ENCODE measurements at places on chromosomes 12 and 14. TPM values are rescaled to one million over a fixed set of nuclear protein-coding genes. Genes with fewer than 3 reads are reported as not detected.

Gene GPD1
- total RNA-seq = 15.1 TPM

- DNase-seq = no peak
- no peaks in the 10 kb centered on the region for H3K4me1 ChIP-seq
- no peak overlapping the region for H3K27ac ChIP-seq
- H3K4me3 ChIP-seq = no peak overlapping the region
- no peaks in the 10 kb centered on the region for H3K27me3 ChIP-seq
Measured at GRCh38 chr14:102016420-102017090, 52.2 kb downstream of the DYNC1H1 start.

DNA sequence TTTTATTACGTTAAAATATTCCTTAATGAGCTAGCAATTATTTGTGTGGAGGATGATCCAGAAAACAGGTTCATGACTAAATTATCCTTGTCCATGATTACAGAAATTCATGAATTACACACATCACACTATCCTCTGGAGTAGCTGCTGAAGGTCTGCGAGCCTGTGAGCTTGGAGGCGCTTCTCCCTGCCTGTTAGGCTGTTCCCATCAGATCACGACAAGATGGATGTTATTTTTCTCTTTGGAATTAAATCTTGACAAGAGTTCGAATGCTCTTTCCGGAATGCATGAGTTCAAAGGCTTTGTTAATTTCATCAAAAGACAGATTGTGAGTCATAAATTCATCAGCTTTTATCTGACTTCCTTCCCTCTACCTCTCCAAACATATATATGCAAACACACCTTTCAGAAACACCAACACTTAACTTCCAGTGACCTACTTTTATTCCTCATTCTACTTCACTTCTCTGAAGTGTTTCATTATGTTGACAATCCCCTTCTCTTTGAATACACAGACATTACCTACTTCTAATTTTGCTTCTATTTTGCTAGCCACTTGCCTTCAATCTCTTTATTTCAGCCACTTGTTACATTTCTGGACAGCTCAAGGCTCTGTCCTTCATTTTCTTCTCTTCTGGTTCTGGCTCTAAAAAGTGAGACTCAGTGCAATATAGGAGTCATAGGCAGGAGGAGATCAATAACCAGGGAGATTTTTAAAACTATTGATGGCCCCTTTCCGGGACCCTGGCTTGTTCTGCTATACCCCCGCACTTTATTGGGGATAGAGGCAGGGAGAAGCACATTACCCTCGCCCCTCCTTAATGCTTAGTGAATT, 274.6 kb downstream of the BTG1 start:
- DNase-seq = no peak
- H3K4me3 ChIP-seq = no peak overlapping the region
- no peaks in the 10 kb centered on the region for H3K27me3 ChIP-seq

GRCh38 chr12:18313306-18313705, 52.0 kb downstream of the PIK3C2G start:
- H3K4me3 ChIP-seq = no peak overlapping the region
- H3K27me3 ChIP-seq = no peaks in the 10 kb centered on the region
- peak; percentile 67 for DNase-seq
- no peaks in the 10 kb centered on the region for H3K36me3 ChIP-seq
- no peak overlapping the region for H3K27ac ChIP-seq

DNA sequence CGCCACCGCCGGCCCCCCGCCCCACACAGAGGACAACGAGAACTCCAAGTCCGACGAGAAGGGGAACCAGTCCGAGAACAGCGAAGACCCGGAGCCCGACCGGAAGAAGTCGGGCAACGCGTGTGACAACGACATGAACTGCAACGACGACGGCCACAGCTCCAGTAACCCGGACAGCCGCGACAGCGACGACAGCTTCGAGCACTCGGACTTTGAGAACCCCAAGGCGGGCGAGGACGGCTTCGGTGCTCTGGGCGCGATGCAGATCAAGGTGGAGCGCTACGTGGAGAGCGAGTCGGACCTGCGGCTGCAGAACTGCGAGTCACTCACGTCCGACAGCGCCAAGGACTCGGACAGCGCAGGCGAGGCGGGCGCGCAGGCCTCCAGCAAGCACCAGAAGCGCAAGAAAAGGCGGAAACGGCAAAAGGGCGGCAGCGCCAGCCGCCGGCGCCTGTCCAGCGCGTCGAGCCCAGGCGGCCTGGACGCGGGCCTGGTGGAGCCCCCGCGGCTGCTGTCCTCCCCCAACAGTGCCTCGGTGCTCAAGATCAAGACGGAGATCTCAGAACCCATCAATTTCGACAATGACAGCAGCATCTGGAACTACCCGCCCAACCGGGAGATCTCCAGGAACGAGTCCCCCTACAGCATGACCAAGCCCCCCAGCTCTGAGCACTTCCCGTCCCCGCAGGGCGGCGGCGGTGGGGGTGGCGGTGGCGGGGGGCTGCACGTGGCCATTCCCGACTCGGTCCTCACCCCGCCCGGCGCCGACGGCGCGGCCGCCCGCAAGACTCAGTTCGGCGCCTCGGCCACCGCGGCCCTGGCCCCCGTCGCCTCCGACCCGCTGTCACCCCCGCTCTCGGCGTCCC, 150.9 kb downstream of the EGLN3 start:
- DNase-seq = peak; percentile 39
- H3K36me3 ChIP-seq = no peaks in the 10 kb centered on the region
